Activated naive CD8-positive, alpha-beta T cell treated with anti-CD3 and anti-CD28 coated beads for 36 hours (primary cell): ENCODE measurements at places on chromosomes 5 and 9.

- DNase-seq: no peak
Measured at GRCh38 chr5:34674187-34674586, 18.1 kb downstream of the RAI14 start.

- DNase-seq: no peak
Measured at GRCh38 chr5:2995667-2996066, 244.2 kb upstream of the IRX2 start.

- peak; percentile 40 for DNase-seq
Measured at GRCh38 chr5:43020399-43020746, 19.7 kb downstream of the ANXA2R start.

DNA sequence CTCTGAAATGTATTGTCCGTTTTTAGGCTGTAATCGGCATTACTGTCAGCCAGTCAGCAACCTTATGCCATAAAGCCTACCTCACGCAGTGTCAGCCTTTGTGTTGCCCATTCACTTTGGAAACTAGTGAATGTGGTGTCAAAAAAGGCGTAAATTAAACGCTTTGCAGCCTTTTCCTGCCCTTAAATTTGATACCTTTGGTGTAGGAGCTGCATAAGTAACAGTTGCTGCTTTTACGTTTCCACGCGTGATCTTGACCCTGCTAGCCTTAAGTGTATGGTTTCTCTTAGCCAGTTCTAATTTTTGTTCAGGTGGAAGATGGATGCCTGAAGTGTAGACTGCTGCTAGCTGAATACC is 257.7 kb downstream of the EPB41L4A start:
- DNase-seq: no peak

DNA sequence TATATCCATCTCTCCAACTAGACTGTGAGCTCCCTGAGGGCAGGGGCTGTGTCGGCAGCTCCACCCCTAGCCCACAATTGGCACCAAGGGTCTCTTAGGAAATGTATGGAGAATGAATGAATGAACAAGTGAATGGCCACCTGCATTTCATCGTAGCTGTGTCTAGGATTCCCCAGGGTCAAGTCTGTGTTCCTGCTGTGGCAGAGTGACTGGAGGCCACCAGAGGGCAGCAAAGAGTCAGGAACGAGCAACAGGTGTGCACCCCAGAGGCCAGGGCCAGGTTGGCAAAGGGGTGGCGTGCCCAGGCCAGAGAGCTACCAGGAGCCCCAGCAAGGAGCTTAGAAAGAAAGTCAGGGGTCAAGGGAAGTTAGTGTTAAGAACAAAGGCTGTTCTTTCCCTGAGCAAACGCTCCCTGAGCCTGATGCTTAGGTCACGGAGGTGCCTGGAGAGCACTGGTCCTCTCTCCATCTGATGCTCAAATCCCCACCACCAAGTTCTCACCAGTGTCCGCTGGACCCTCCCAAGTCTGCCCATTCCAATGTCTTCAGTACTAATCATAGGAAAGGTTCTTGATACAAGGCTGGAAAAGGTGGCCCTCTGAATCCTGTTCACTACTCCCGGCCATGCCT is 160.7 kb downstream of the PAX5 start:
- peak; percentile 71 for DNase-seq

DNA sequence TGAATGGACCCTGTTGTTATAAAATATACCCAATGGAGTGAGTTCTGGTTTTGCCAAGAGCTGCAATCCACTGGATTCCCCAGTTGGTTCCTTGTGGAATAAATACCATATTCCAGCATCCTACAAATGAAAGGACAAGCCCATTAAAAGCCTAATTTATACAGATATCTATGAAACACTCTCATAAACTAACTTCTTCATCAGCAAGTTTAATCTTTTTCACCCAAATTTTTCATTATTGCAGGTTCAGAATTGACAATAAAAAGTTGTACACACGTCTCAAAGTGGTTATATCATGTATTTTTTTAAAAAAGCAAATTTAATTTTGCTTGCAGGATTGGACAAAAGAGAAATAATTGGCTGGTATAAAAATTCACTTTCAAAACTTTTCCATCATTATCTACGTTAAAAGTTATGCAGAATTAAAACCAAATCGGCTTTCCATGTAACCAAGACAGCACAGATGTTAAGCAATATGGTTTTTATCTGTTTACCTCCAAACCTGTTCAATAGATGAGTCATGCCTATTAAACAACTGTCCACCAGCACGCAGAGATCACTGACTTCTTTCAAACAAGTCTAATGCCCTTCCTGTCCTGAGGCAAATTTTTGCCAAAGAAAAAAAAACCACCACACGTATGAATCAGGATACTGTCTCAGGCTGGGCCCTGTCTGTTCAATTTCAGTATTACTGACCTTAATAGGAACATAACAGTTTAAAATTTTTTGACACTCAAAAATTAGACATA is 42.5 kb downstream of the CEMIP2 start:
- no peak for DNase-seq
